ENCODE measurements at places on chromosomes 4 and X.

- DNase-seq: no peak
These were observed 37.2 kb upstream of the CD38 start for GRCh38 chr4:15740764-15741404.

- no peak for DNase-seq
These were observed 166.0 kb downstream of the ATG4A start for GRCh38 chrX:108257556-108257955.

- no peak for DNase-seq
These were observed 17.0 kb downstream of the GPAT3 start for GRCh38 chr4:83552924-83553323.

DNA sequence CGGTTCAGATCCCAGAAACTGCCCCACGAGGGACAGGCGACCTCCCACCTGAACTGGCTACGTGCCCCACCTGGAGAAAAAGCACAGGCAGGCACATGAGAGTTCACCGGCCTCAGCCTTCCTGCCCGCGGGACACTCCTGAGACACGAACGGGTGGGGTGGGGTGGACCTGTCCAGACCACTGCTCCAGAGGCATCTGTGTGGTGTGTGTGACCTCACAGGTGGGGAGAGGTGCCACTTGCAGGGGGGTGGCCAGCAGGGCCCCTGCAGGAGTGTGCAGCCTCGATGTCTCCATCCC, 18.5 kb downstream of the NELFA start:
- no peak for DNase-seq

- DNase-seq: no peak
These were observed 78.9 kb downstream of the MBNL3 start for GRCh38 chrX:132409780-132410556.

GRCh38 chrX:20451929-20452328, 185.2 kb upstream of the RPS6KA3 start:
- no peak for DNase-seq

- no peak for DNase-seq
These were observed 82.4 kb upstream of the KLF3 start for GRCh38 chr4:38581426-38582106.

- DNase-seq: no peak
These were observed 202.1 kb downstream of the GPC3 start for GRCh38 chrX:133783274-133783673.

- no peak for DNase-seq
These were observed 127.3 kb downstream of the PRSS12 start for GRCh38 chr4:118225511-118225910.

DNA sequence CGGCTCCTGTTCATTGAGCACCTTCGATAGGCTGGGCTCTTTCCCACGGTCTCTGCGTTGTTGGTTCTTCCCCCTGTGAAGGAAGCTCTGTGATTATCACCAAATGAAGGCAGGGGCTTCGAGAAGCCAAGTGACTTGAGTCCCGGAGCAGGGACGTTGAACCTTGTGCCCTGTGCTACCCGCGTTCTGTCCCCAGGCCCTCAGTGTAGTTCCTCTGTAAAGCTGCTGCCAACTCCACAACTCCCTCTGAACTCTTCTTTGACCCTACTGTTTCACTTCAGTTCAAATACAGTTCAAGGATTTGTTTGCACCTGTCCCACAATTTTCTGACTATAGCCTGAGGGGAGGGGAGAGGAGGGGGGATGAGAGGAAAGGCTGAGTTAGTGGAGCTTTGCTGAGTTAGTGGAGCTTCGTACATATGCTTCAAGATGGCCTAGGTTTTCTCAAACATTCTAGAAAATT, 635 bp upstream of the PHF8 start:
- no peak for DNase-seq

DNA sequence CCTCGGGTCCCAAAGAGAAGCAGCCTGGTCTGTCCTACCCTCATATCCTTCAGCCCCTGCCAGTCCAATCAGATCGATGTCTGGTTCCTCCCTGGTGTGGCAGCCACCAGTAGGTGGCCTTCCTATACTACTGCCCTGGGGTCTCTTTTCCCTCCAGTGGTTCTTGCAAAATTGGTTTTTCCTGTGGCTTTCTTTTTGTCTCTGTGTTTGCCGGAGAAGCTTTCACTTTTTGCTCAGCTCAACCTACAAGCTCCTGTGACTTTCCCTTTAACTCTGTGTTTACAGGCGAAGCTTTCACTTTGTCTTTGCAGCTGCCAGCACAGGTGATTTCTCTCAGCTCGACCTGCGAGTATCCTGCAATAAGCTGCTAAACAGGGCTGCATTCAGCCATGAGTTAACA, 46.8 kb downstream of the UGT2A3 start:
- DNase-seq: no peak

DNA sequence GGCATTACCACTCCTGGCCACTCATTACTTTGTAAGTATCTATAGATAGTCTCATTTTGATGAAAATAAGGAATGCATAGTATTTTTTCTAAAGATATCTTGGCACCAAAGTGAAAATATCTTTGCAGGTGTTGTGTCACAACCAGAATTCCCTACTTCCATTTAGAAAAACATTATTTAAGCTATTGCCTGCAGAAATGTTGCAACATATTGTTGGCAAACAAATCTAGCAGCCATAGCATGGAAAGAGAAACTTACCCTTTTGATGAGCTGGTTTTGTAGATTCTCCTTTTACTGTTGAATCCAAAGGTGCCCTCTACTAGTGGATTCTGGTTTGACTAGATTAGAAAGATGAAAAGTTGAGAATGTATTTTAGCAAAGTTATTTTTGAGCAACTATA, 138.8 kb downstream of the AREG start:
- no peak for DNase-seq

DNA sequence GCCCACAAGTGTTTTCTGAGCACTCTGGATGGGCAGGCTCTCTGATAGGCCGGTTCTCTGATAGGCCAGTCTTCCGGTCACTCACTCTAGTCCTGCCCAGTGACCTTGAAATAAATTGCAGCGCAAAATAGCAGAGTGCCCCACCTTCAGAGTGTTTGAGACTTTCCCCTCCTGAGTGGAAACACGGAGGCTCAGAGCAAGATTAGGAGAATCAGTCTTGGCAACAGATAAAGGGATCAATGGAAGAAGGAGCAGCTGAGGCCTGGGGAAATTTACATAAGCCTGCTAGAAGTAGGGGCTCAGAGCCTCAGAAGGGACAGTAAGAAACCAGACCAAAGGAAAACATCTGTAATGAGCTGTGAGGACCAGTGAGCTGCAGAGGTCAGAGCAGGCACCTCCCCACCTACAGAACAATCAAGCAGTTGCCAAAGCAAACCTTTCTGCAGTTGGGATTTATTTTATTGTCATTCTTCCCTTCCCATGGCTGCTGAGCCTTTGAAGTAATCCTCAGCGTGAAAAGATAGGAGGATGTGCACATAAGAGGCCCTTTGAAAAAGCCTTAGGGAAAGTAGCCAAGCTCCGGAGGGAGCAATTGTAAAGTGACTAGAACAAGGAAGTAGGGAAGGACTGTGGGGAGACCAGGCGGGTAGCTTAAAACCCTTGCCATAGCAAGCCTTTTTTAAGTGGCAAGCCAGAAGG, 89.1 kb upstream of the TSPAN5 start:
- DNase-seq: no peak

- no peak for DNase-seq
These were observed 600.5 kb upstream of the SLIT2 start for GRCh38 chr4:19650903-19651864.

DNA sequence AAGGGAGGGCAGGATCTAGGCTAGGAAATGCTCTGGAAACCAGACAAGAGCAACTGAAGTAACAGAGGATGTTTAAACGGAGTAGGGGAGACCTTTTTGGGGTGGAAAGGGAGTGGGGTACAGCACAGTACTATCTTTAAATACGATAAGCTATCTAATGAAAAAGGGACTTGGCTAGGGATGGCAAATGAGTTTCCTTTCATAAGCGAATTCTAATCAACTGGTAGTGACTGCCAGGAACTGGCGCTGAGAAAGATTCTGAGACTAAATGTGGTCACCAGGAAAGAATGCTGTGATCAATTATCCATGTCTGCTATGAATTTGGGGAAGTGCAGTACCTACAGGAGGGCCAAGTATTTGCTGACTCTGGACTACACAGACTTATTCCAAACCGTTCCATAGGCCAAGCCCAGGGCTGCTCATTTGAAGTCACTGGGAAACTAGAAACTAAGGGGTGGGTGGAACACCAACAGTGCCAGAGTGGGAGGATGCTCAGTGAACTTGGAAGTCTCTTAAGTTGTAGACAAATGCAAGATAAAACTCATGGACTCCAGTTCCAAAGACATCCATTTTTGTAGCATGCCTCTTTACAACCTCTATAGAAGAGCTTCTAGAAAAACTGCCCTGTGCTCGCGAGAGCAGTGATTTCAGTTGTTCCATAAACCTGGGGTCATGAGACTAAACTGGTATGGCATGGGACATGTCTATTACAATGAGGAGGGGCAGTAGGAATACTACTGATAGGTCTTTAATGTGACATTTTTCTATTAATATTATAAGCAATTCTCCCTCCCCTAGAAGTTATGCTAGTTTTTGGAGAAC, 2.0 kb downstream of the TRAPPC2 start:
- DNase-seq: no peak

DNA sequence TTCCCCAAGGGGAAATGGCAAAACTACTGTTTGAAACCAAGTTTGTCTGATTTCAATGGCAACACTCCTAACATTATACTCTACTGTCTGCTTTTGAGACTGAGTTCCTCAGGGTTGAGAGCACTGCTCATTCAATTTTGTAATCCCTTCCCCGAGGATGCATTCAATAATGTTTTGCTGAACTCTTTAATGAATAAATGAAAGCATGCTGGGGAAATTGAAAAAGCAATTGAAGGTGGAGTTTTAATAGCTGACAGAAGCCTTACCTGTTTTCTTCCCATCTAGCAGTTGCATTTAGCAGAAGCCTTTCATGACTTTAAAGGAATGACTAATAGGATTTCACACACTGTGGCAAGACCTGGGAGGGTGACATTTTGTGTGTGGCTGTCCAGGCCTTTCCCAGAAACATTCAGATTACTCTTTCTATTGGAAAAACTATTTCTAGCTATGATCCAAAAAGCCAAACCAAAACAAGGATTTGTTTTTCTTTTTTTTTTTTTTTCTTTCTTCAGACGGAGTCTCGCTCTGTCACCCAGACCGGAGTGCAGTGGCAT, 45.1 kb downstream of the DTHD1 start:
- no peak for DNase-seq

- no peak for DNase-seq
These were observed 37.0 kb downstream of the SEPSECS start for GRCh38 chr4:25123236-25123635.

- DNase-seq: peak; percentile 11
These were observed 839 bp downstream of the STK26 start for GRCh38 chrX:132023896-132024386.

DNA sequence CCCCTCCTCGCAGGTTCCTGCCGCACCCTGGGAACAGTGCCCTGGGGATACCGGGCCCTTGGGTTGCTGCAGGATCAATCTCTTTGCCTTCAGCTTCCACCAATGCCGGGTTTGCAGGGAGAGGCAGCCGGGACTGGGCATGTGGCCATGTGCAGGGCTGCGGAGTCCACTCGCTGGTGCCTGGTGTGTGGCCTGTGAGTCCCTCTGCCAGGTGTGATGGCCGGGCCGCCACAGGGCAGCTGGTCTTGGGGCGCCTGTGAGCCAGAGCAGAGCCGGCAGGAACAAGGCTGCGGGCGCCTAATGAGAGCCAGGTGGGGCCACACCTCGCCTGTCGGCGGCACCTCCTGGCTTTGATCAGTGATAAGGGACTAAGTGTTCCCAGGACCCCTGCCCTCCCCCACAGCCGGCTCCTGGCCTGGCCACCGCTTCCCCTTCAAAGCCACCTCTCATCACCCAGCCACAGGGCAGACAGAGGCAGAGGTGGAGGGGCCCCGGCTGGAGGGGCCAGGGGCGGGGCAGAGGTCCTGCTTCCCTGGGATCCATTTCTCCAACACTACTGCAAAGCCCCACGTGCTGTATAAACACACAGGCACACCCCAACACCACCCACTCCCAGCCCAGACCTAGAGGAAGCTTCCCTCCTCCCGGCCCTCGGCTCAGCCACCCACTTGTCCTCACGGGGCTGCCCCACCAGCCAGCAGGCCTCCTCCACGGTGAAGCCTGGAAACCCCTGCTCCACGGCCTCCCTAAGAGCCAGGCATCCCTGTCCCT, 132.7 kb downstream of the CPZ start:
- DNase-seq: no peak

DNA sequence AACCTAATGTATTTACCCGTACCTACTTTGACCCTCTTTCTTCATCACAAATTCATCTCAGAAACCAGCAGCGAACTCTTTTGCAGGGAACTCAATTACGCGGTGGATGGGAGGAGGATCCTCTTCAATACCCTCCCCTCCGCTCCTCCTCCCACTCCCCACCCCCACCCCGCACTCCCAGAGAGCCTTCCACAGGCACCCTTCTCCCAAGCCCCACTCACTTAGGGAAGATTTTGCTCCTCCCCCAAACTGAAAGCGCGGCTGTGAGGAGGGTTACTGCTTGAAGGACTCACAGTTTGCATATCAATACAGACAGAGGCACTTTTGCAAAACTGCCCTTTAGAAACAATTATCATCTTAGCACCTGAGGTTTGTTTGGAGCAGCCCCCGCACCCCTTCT, 960 bp upstream of the IL1RAPL1 start:
- no peak for DNase-seq

DNA sequence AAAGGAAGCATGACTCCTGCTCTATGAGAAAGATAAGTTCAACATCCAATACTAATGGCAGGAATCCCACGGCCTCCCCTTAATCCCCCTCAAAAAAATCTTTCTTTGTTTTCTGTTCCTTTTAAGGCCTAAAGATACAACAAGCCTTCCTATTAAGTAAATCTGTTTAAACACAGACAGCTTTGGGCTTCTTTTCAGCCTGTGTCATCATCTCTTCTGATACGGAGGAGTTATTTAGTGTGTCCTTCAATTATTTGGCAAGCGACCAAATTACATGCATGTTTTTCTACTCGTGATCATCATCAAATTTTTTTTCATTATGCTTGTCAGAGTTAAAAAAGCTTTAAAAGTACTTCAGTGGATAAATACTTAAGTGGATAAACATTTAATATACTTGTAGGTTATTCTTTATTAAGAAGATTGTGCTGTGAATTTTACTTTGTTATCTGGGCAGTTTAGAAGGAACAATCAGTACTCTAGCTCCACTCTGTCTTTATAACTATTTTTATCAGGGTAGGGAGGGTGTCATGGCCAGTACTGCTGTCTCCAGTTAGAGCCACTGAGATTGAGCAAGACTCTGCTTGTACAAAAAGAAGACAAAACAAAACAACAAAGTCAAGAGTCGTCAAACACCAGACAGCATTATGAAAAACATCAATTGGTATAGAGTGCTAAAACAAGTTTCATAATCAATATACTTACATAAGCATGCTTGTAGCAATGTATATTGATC, 210.7 kb downstream of the PRR32 start:
- DNase-seq: no peak

DNA sequence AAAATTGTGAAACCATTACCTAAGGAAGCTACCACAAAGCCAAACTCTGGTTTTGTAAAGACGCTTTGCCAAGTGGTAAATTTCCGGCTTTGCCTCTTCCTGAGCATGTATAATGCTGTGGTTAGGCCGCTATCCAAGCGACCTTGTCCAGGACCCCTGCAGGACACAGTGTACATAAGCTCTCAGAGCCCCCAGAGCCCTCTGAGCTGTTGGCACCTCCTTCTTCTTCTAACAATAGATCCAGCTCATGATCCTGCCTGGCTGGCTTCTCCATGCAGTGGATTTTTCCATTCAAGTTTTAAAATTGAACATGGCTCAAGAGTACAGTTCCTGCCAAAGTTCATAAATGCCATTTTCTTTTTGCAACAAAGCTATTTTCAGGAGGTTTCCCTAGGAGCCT, 326.7 kb downstream of the MAPK10 start:
- DNase-seq: no peak

Measured in T-helper 22 cell (primary cell).